Esophagus squamous epithelium (tissue), 5 donors: ENCODE measurements at places on chromosomes 1 and 21.

DNA sequence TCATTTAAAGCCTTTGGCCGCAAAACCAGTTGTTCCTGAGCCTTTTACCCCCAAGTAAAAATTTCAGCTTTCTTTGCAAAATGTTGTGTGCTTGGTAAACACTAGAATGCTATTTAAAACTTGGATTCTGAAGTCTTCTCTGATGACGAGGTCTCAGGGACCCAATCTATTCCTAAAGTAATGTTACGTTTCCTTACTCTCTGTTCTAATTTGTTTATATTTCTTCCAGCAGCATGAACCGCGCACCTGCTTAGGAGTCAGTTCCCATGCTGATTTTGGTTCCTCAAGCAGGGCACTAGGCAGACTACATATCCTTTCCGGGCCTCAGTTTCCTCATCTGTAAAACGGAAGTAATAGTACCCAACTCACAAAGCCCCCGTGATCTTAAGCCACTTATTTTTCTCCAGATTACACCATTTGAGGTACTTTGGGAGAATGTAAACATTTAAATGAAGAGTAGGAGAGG, 969 bp upstream of the ALDH4A1 start:
- DNase-seq = no peak

GRCh38 chr1:110719908-110720307, 45.2 kb upstream of the KCNA3 start:
- DNase-seq = no peak

- no peak for DNase-seq
Observed at GRCh38 chr1:218324226-218324580, 20.9 kb upstream of the TGFB2 start.

DNA sequence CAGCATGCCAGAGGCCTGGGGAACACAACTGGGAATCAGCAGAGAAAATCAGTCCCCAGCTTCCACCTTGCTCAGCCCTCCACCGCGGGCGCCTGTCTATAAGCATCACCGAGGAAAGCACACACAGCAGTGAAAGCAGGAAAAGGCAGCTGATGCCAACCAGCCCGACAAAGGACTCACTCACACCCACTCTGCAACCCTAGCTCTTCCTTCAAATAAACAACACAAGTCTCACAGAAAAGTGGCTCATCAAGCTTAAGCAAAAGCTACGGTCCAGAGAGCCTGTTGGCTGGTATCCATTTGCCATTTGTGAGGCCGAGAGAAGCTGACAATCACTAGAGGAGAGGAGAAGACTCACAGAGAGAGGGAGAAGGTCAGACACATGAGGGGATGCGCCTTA, 27.1 kb downstream of the MRAP start:
- no peak for DNase-seq

DNA sequence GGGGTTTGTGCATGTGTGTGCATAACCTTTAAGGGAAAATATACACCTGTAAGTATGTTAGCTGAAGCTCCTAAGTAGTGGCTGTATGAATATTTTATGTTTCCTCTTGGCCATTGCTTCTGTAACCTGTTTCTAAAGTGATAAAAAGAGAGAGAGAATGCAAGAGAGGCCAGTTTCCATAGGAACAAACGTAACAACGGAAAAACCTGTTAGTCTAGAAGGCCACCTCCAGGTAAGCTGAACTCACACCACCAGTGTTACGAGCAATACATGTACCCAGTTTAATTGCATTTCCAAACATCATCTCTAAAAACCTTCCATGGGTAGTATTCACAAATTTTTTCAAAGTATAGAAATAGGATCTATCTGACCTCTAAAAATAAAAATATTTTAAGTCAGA, 63.1 kb downstream of the PLPPR4 start:
- DNase-seq = no peak

- DNase-seq = no peak
Observed at GRCh38 chr1:201436393-201436792, 14.9 kb upstream of the TNNI1 start.

DNA sequence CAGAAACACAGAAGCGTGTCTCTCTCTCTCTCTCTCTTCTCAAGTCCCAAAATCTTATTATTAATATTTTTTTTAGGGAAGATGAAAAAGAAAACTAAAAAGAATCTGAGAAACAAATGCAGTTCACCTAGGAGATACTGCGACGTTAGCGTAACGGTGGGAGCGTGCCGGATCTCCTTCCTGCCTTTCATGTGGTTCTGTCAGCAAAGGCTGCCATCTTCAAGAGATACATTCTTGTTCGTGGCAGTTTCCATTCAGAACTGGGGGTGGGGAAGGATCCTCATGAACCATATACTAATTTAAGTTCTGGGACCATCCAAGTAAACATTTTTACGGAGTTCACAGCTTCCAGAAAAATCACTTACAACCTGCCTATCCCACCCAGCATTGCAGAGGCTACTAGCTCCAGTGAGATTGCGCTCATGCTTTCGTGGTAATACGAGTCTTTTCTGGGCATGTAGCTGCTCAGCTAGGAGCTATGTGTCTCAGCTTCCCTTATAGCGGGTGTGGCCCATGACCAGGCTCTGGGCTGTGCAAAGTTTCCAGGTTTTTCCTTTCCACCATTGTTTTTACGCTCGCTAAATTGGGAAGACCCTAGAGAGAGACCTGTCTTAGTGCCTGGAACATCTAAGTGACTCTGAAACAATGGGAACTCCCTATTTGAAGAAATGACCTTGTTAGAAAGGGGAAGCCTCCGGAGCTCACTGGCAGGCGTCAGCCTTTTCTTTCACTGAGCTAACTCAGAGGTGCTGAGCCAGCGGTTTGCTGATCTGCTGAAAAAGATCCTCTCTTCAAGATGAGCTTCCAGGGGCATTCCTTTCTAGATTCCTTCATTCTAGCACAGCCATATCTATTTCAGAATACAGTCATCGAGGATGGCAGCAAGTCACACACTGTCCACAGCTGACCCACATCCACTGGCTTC, 17.3 kb downstream of the SLAMF1 start:
- no peak for DNase-seq

- DNase-seq = no peak
Observed at GRCh38 chr1:211371406-211372105, 44.9 kb downstream of the TRAF5 start.

- no peak for DNase-seq
Observed at GRCh38 chr1:221430152-221430960, 311.5 kb downstream of the DUSP10 start.

DNA sequence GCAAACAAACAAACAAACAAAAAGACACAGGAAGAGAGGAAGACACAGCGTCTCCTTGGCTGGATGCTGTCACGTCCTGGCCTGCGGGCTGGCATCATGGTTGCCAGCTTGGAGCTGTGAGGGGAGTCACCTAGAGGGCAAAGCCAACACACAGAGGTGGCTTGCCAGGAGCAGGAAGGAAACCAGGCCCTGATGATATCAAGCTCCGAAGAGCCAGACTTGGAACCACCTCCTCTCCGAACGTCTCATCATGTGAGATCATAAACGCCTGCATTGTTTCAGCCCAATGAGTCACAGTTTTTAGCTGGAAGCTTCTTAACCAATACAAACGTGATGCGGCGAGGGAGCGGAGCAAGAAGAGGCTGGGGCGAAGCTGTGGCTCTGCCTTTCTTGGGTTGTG, 8.7 kb downstream of the PLA2G2D start:
- no peak for DNase-seq

- DNase-seq = no peak
Observed at GRCh38 chr1:12799730-12800129, 8.5 kb downstream of the PRAMEF1 start.

GRCh38 chr1:167797015-167797414, 75.2 kb downstream of the MPZL1 start:
- DNase-seq = no peak

DNA sequence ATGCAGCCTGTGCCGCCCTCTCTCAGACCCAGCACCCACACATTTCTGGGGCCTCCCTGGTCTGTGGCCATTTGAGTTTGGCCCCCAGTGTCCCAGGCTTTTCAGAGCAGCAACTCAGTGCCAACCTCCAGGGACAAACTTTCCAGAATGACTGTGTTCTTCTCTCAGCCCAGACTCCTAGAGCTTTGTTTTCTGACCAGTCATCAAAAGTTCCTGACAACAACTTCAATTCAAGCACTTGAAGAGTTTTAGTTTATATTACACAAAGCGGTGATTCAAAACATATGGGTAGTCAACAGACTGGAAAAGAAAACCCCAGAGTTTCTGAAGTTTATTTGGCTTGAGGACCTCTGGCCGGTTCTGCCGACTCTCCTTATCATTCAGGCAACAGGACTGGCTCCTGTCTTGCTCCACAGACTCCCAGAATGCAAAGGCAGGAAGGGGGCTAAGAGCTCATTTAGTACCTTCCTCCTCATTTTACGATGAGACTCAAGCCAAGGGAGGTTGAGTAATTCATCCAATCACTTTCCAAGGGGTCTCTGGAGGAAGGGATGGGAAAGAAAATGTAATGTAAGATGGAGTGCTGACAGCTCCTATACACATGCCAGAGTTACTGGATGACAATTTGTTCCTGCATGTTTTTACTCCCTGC, 27.0 kb upstream of the TIAM1 start:
- DNase-seq = no peak

DNA sequence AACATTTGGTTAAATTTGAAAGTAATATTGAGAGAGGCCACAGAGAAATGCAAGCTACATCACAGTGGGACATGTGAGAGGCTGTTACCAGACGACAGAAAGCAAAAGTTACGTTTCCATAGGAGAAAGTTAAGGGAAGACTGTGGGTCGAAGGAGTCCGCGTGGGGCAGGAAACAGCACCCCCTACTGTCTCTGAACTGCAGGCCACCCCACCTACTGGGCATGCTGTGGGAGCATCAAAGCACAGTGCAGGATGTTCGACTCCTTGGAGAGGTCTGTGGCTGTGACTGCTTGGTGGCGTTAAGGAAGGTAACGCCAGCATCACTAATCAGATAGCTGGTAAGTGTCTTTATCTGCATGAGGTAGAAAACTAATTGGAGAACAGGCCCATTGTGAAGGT, 123.9 kb downstream of the PTBP2 start:
- no peak for DNase-seq

DNA sequence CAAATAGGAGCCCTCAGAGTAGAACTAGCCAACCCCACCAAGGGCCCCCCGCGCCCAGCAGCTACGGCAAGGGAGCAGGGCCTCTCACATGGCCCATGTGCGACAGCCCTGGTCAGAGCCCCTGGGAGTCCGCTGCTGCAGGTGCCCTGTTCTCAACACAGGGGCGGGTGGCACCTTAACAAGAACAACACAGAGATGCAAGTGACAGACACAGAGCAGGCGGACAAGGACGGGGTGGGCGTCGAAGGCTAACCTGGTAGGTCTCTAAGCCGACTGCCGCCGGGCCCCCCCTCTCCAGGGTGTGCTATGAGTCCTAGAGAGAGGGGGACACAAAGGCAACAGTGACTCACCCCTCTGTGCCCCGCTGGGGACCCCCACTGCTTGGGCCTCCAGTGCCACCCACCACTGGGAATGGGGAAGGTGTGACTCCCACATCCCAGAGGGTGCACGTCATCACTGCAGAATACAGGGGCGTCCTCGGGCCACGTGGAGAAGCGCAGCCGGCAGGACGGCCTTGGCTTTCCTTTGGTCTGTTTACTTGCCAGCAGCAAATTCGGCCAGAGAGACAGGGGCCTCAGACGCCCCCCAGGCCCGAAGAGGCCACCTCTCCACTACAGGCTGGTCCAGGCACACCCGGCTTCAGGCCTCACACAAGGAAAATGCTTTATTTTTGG, 44.8 kb downstream of the PRDM15 start:
- no peak for DNase-seq

DNA sequence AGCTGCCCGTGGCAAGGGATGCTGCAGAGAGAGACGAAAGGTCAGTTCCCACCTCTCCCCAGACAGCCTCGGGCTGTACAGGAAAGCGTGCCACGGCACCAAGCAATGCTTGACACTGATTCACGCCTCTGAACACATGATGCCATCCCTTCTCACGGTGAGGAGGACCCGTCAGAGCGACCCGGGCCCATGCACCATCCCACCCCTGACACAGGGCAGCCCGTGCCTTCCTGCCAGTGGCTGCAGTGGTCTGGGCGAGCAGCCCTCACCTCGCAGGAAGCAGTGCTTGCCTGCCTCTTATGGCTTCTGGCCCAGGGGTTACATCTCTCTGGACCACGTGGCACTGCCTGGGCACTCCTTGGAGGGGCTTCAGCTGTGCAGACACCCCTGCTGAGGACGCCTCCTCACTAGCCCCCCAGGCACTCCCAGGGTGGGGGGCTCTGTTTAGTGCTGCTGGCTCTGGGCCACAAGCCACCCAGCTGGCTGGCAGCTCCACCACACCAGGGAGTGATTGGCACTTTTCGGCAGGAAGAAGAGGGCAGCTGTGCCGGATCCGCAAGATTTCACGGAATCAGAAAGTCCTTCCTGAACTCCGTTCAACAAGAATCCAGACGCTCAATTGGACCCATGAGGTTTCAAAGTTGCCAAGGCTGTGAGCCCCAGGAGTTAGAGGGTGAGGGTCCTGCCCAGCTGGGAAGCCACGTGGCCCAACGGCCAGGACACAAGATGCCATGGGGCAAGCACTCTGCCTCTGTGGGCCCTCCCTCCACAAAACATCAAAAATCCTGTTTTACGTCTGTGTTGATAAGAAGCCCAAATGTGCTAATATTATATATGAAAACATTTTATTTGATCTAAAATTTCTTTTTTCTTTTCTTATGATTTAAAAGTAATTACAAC, 34.8 kb upstream of the SLC19A1 start:
- no peak for DNase-seq

DNA sequence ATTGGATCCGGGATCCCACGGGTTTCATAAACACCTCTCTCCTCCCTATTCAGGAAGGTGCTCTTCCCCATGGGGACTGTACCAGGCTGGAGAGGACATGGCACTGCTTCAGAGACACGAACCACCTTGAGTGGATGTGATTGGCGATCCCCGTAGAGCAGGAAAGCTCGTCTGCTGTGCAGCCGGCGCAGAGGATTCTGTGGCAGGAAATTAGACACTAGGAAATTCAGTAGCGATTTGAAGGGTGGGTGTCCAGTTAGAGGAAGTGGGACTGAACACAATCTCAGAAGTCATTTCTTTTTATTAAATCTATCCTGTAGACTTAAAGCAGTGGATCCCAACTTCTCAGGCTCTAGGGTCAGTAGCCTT, 767 bp downstream of the PDIK1L start:
- no peak for DNase-seq

GRCh38 chr1:21874778-21875547, 62.1 kb downstream of the HSPG2 start:
- no peak for DNase-seq

- no peak for DNase-seq
Observed at GRCh38 chr1:108072212-108072611, 107.2 kb upstream of the VAV3 start.

- DNase-seq = no peak
Observed at GRCh38 chr1:237386362-237387143, 344.6 kb downstream of the RYR2 start.

- no peak for DNase-seq
Observed at GRCh38 chr1:66728021-66728420, 24.2 kb upstream of the DYNLT5 start.

DNA sequence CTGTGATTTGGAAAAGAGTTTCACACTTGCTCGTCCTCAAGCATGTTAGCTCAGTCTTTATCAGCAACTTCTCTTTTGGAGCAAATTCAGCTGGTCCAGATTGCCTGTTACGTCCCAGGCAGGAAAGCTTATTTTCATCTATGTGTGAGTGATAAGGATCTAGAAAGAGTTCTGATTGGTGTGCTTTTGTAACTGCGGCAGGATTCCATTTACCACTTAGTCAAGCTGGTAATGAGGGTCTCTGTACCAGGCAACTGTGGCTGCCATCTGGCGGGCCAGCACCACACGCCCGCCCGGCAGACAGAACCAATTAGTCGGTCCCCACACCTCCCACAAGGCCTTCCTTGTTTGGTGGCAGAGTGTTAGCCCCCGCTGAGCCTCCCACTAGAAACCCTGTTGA, 21.0 kb downstream of the C1orf87 start:
- no peak for DNase-seq
